ENCODE measurements at places on chromosomes 16 and 17.

GRCh38 chr17:44221862-44222111, 2.3 kb upstream of the UBTF start:
- no peak for DNase-seq

GRCh38 chr17:64974750-64975317, 55.6 kb upstream of the LRRC37A3 start:
- DNase-seq = no peak

- DNase-seq = no peak
Observed at GRCh38 chr17:4490109-4490591, 8.5 kb upstream of the SPNS2 start.

DNA sequence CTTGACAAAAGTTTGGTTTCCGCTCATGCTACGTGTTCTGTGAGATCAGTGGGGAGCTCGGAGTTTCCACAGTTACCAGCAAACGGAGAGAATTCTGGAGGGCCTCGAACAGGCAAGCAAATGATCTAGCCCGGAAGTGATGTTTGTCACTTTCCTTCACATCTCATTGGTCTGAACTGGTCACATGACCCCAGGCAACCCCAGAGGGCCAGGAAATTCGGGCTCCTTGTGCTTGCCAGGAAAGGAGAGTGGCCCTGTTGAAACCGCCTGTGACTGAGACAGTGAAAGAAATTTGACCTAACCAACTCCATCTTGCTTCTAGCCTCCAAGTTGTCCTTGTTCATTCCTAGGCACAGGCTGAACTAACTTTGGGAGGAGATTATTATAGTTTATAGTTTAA, 23.0 kb downstream of the SPPL2C start:
- peak; percentile 16 for DNase-seq

DNA sequence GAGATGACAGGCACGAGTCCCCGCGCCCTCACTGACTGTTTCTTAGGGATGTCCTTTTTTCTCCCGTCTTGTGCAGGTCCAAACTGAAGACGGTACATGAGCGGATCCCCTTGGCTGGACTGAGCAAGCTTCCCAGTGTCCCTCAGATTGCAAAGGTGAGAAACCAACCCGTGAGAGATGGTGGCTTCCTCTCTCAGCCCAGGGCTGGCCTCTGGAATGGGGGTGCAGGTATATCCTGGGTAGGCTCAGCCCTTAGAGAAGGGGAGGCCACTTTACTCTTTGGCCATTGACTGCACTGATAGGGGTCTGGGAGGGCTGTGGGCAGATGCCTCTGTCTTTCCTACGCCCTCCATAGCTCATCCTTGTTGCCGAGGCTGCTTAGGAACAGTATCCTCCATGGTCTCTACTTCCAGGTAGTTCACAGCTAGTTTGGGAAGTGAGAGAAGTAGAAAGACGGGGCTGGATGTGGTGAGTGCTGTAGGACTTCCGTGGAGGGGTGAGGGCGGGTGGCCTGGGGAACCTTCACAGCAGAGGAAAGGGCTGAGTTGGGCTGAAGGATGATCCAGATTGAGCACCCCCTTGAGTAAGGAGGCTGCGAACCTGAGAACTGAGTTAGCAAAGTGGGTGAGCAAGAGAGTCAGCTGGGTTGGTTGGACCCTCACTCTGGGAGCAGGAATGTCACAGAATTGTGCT, 83.0 kb downstream of the OR1D5 start:
- no peak for DNase-seq
